Lung microvascular endothelial cell (primary cell): ENCODE measurements at places on chromosomes 6 and 20. TPM values are rescaled to one million over a fixed set of nuclear protein-coding genes. Genes with fewer than 3 reads are reported as not detected.

Gene SAMD10
- total RNA-seq: 3.1 and 3.2 TPM in 2 replicates

GRCh38 chr20:59439243-59439642 is 138.8 kb downstream of the EDN3 start:
- no peak for DNase-seq

DNA sequence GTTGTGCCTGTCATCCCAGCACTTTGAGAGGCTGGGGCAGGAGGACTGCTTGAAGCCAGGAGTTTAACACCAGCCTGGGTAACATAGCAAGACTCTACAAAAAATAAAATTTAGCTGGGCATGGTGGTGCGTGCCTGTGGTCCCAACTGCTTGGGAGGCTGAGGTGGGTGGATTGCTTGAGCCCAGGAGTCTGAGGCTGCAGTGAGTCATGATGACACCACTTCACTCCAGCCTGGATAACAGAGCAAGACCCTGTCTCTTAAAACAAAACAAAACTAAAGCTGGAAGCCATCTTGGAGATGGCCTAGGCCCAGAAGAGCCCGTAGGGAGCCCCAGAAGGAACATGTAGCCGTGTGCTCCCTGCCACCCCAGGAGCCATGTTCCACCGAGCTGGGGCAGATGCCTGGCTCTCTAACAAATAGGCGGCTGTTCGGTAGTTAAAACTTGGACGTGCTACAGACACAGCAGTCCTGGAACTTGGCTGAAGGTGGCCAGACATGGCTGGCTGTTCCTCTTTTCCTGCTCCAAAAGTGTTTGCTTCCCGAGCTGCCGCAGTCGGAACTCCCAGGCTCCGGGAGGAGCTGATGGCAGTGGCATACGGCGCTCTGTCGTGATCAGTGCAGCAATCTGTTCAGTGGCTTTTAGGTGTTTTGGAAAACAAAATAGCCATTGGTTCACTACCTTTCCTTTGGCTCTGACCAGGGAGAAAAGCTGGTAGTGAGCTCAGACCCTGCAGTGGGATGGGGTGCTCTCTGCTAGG is 37.0 kb downstream of the DYNLT1 start:
- DNase-seq: no peak

Gene NR2E1
- total RNA-seq: not detected in 2 replicates

- peak; percentile 27 for DNase-seq
These were observed 4.0 kb downstream of the CITED2 start for GRCh38 chr6:139370283-139370998.

Gene PAX1
- not detected in 2 replicates for total RNA-seq

GRCh38 chr6:5671601-5672559 is 334.8 kb downstream of the NRN1 start:
- DNase-seq: no peak

Gene NRN1
- 28.1 and 41.9 TPM in 2 replicates for total RNA-seq

DNA sequence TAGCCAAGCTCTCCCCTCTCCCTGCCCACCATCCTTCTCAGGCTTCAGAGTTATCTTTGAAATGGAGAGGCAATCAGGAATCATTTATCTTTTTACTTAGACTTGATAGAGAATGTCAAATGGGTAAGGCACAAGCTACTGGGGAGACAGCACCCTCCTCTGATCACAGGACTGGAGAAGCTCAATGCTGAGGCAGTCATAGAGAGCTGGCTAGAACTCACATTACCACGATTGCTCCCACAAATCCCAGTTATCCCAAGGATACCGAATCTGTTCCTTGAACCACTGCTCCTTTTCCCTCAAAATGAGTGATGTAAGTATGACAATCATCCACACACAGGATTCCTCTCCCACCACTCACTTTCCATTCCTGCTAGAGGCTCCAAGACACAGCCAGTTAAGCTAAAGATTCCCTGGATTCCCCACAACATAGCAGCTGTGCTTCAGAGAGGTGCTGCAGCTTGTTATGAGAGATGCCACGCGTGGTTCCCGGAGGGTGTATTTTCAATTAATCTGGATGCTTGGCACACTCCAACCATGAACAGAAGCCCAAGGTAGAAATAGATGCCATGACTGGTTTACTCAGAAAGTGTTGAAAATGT is 96.2 kb upstream of the VGLL2 start:
- DNase-seq: no peak

GRCh38 chr20:38452880-38453624 is 17.9 kb upstream of the SNHG17 start:
- DNase-seq: no peak

- DNase-seq: no peak
These were observed 38.0 kb downstream of the C6orf15 start for GRCh38 chr6:31074401-31074800.

GRCh38 chr6:2890976-2891767 is 11.9 kb downstream of the SERPINB9 start:
- DNase-seq: no peak

DNA sequence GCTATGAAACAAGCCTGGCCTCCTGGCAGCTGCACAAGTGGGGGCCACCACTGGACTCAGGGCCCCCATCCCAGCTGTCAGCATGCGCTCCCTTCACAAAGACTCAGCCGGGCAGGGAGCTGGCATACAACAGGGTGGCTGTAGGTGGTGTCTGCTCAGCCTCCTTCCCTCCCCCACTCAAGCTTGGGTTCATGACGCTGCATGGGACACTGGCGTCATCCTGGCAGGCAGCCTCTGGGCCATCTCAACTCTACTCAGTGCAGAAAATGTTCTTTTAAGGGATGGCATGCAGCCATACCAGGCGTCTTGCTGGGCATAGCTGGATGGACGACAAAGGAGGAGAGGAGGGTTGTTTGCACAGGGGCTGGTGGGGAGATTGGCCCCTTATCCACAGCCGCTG is 30.5 kb downstream of the SAYSD1 start:
- DNase-seq: no peak

DNA sequence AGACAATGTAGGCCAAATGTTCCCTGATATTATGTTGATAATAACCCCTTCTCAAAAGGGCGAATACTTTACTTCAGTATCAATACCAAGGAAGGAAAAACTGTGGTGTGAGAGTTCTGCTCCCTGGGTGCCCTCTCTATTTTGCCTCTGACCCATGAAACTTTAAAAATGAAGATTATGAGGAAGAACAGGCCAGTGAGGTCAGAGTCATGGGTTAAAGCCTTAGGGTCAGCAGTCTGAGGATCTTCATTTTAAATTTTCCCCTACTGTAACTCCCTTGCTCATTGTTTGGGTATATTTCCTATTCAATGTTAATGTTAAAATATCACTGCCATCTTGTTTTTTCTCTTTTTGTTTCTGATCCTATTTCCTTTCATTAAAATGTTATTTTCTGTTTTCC is 47.9 kb downstream of the PRKN start:
- no peak for DNase-seq

Gene SLC44A4
- not detected in 2 replicates for total RNA-seq

DNA sequence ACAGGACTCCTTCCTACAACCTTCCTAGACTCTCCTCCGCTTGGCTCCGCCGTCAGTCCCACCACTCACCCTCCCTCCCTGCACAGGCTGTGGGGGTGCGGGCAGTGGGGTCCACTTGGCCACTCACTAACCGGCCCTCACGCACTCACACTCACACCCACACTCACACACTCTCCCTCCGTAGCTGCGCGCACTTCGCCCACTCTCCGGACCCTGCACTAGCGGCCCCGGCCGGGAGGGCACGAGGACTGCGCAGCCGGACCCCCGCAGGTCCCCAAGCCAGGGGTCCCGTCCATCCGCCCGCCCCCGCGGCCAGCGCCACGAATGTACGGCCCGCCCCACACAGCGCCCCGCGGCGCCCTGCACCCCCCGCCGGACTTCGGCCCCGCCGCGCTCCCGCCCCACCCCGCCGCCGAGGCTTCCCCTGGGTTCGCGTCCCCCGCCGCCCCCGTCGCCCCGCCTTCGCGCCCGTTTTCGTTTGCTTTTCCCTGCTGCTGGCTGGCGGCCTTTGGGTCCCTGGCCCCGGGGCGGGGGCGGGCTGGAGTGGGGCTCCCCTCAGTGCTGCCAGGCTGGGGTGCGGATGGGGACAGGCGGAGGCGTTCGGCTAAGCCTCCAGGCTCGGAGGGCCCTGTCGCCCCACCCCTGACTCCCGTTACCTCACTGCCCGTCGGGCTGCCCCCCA is 23.0 kb upstream of the SLC22A7 start:
- no peak for DNase-seq

- no peak for DNase-seq
These were observed 96.9 kb downstream of the PHACTR3 start for GRCh38 chr20:59701236-59701635.

Gene VNN1
- total RNA-seq: under 0.01 TPM in 1 of 2 replicates, not detected in the other

DNA sequence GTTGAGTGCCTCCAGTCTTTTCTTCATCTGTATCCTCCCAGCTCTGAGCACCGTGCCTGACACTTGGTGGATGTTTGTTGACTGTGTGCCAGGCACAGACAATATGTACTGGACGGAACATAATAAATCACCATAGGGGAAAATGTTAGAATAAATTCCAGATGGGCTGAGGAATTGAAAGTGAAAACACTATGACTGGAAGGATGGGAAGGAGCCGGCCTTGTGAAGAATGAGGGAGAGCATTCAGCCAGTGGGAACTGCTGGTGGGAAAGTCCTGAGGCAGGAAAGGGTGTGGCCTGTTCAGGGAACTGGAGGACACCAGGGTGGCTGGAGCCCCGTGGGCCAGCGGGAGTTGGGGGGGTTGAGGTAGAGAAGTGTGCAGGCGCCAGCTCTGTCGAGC is 75.4 kb downstream of the MTHFD1L start:
- DNase-seq: peak; percentile 83
